8988T (cell line): ENCODE measurements at places on chromosomes 1 and 21.

DNA sequence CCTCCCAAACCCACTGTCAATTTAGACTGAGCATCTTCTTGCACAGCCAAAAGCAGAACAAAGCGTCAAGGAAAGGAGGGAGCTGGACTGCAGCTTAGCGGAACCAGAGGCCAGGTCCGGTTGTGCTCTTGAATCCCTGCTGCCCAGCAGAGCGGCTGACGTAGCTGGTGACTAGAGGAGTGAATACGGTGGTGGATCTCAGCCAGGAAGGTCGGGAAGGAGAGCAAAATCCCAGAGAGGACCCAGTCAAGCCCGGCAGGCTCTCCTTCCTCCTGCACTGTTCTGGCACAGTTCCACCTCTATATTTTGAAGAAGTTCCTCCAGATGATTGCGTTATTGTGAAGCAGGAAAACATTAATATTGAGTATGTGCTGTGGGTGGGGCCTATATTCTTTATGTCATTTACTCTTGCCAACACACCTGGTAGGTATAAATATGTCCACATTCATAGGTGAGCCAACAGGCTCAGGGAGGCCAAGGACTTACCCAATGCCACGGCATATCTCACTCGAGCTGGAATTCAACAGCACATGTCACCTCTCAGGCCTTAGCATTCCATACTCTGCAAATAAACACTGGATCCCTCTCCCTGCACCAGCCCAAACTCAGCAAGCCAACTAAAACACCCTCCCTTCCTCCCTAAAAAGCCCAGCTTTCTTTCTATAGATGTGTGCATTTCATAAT is 23.6 kb upstream of the ABCB10 start:
- no peak for DNase-seq

- no peak for DNase-seq
Measured at GRCh38 chr1:92365378-92366039, 66.7 kb downstream of the RPAP2 start.

- no peak for DNase-seq
Measured at GRCh38 chr1:39086386-39086785, 60.2 kb downstream of the NDUFS5 start.

DNA sequence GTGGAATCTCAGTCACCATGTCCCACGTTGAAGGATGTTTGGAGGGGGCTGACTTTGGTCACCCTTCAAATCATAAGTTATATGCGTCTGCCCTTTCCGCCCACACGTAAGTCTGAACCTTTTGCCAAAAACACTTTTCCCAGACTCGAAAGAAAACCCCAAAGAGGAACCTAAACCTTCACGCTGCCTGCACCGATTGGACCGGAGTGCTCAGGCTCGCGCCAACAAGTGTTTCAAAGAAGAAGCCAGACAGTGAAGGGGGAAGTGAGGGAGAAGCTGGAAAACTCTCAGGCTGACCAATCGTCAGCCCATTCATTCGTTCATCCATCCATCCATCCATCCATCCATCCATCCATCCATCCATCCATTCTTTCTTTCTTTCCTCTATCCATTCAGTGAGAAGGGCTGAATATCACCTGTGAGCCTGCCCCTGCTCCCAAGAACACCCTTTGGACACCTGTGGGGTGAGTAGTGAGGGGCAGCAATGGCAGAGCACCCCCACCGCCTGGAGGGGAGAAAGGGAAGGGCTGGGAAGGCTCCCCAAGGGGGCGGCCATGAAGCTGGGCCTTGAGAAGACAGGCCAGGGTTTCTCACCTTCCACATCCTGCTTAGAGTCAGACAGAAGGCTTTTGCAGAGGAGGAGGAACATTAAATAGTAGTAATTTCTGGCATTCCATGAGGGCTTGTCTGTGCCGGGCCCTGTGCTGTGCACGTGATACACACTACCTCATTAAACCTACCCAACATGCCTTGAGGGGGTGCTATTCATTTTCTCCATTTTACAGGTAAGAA is 27.1 kb upstream of the RUNX3 start:
- no peak for DNase-seq

- DNase-seq = no peak
Measured at GRCh38 chr1:102919659-102920058, 188.7 kb downstream of the COL11A1 start.

DNA sequence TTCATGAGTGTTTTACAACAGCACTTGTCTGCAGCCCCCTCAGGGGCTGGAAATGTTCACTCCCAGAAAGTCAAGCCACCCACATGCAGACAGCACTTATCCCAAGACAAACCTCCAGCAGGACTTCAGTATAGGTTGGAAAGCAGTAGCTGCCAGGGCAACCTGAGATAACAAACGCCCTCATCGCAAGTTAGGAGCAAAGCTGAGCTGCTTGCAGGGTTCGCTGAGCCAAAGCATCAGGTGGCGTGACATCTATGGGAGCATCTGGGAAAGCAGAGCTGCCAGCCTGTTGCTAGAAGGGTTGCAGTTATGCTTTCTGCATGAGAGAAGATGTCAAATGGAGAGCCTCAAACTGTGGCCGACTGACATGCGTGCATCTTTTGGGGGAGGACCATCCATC is 4.2 kb upstream of the STXBP3 start:
- no peak for DNase-seq

GRCh38 chr1:93573940-93574469 is 107.6 kb downstream of the BCAR3 start:
- DNase-seq = no peak

DNA sequence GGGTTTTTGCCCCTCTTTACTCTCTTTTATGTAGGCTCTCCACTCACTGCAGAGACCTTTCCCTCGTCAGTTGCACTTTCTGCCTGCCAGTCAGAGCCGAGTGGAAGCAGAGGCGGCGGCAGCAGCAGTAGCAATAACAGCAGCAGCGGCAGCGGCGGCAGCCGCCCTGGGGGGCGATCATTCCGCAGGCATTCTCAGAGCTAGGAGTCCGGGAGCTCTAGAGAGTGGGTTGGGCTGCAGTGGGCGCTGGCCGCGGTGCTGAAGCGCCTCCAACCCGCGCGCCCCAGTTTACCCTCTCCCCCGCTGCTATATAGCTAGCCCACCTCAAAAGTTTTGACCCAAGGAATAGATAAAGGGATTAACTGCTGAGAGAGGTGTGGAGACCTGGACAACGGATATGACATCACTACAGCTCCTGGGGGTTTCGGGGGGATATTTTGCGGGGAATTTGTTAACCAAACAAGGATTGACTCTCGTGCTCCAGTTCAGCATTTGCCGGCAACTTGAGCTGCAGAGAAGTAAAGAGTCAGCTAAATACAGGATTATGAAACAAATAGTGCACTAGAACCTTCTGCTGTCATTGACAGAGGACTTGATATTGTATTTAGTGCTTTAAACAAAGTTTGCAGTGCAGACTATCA is at the start of gene OLFM3:
TSS of gene OLFM3 (minus strand) at position 102 of the 641 bp plus-strand sequence.
- DNase-seq = no peak

- no peak for DNase-seq
Measured at GRCh38 chr21:35528116-35529042, 479.3 kb upstream of the RUNX1 start.

DNA sequence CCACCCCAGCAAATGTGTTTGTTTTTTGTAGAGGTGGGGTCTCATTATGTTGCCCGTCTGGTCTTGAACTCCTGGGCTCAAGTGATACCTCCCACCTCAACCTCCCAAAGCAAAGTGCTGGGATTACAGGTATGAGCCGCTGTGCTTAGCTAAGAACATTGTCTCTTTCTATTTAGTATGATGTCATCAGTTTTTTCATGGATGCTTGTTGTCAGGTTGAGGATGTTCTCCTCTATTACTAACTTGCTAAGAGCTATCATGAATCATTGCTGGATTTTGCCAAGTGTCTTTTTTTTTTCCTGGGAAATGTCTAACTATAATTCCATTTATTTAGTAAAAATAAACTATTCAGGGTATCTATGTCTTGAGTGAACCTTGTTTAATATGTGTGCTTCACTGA is 19.0 kb upstream of the MPC2 start:
- DNase-seq = no peak
